ENCODE measurements at places on chromosomes 12 and 14.

DNA sequence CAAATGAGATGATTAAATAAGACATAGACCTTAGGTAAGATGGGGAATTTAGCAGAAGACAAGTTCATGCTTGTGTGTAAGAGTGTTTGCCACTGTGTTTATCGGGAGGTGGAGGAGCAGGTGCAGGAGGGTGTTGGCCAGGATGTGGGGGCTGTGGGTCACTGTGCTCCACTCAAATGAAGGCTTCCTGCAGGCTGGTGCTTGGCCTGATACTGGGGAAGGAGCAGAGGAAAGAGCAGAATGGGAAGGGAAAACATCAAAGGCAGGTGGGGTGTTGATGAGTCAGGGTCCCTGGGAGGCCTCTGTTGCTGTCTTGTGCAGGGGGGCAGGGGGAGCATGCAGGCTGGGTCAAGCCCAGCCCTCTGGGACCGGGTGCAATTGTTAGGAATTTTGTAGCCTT, 126.5 kb downstream of the TSPAN9 start:
- no peak for DNase-seq

DNA sequence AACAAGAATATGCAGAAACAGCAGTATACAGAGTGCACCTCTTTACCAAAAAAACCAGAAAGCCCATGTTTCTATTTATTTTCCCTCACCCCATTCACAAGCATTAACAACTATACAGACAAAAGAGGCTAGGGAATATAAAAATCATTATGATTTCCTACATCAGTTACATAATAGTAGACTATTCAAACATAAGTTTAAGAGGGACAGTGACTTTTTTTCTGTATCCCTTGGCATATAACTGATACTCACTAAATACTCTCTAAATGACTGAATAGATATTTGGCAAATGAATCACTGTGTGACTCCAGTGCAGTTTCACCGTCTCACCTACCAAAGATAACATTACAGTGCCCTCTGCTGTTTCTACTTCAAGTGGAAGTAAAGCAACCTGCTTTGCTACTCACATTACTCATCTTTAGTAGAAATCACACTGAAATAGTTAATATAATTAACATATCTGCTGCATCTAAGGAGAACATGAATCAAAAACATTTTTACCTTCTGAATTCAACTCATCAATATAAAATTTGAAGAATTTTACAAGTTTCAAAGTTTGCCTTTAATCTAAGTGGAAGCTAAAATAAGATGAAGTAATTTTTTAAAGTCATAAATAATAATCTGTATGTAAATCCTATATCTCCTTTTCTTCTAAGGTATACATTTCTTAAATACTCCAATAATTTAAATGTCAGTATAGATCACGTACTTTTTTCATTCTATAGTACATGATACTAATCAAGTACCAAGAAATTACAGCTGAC, 103.8 kb downstream of the OSBPL8 start:
- DNase-seq: no peak

GRCh38 chr12:43969882-43970281, 134.0 kb downstream of the TMEM117 start:
- DNase-seq: no peak

DNA sequence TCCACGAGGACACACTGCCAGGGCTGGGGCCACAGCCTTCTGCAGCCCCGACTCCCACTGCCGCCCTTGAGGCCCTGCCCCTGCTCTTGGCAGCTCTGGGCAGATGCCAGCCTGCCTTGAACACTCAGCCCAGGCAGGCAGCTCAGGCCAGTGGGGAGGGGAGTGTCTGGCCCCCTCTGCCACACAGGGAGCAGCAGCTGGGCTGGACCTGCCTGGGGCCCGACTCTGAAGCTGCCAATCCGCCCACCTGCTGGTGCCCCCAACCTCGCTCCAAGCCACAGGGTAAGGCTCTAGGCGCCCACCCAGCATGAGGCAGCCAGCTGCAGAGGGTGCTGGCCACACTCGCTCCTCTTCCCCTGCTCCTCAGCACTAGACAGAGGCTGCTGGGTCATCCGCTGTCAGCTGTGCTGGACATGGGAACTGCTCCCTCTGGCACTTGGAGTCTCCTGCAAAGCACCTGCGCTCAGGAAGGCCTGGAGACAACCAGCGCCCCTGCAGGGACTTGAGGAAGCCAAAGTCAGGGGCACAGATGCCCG, 24.6 kb upstream of the NUDT14 start:
- DNase-seq: no peak

GRCh38 chr12:103909811-103910210, 20.4 kb upstream of the HSP90B1 start:
- no peak for DNase-seq

- peak; percentile 34 for DNase-seq
These were observed 386.8 kb downstream of the BCAT1 start for GRCh38 chr12:24561882-24562770.

DNA sequence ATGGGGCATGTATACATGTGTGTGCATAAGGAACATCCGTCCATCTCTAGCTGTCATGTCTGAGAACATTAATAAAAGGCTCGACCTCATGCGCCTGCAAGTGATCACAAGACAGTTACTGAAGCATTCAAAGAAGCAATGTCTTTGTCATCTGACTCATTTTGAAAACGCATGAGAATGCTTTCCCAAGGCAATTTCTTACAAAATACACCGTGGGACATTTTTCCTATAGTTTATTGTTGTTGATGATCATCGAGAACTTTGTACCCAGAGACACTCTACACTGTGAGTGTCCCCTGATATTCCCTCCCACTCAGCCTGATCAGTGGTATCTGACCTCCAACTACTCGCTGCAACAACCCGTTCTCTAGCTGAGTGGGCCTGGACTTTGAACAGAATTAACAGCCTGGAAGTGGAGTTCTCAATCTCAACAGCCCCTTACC, 68.1 kb downstream of the ETV6 start:
- DNase-seq: no peak

GRCh38 chr12:14283489-14284144, 81.9 kb upstream of the ATF7IP start:
- DNase-seq: no peak

DNA sequence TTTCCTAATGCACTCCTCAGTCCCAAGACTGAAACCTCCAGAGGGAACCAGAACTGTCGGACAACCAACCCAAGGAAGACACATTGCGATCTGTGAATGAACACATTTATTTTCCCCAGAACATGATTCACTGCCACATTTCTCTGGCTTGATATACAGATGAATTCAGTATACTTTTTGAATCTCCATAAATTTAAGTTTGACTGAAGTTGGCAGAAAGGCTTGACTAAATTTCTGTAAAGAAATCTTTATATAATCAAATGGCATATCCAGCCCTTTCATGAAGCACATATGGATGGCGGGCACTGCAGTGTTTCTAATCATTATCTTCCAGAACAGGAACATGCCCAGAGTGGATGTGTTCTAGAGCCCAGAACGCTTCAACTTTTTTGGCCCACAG, 56.7 kb downstream of the DCAF5 start:
- no peak for DNase-seq

- DNase-seq: no peak
These were observed 44.6 kb upstream of the KITLG start for GRCh38 chr12:88624911-88625310.

DNA sequence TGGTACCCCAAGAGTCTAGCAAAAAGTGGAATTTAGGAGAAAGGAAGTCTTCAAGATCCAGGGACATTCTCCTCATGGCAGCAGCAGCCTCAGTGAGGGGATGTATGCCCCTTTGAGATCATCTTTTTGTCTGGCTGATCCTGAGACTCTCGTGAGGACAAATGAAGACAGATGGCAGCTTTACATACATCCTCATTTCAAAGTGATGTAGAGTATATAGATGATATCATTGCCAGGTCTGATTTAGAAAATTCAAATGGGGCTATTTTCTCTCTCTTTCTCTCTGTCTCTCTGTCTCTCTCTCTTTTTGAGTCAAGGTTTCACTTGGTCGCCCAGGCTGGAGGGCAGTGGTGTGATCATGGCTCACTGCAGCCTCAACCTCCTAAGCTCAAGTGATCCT, 61.5 kb downstream of the E2F7 start:
- no peak for DNase-seq

DNA sequence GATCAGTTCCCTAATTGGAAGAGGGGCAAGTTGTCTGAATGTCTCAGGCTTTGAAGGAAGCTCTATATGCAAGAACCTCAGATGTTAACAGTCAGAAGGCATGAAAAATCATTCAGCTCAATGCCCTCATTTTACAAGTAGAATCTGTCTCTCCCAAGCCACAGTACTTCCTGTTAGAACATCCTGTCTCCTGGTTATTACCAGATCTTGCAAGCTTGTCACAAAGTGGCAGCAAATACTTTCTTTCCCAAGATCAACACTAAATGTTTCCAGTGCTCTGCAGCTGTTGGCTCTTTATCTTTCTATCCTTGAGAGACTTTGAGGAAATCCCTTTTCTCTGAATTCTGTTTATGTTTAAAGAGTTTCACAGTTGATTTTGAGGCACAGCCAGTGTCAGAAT, 235.5 kb downstream of the AKAP6 start:
- DNase-seq: no peak

DNA sequence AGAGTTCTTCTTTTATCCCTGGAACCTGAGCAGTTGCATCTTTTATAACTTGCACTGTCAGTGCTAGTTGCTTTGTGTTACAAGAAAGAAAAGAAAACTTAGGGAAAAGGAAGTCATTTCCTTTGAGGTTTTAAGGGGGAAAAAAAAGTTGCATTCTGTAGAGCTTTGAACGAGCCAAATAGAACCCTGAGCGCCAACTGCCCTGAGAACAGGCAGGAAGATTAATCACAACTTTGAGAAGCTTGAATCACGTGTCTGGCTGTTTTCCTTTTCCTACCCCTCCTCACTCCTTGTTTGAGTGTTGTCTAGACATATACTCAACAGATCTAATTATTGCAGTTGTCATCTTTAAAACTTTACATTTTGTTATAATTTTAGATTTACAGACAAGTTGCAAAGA, 12.5 kb downstream of the PCNX1 start:
- no peak for DNase-seq

Data from mucosa of gallbladder (tissue), 1 donor.